Erythroblast (primary cell): ENCODE measurements at places on chromosomes 12 and 14.

DNA sequence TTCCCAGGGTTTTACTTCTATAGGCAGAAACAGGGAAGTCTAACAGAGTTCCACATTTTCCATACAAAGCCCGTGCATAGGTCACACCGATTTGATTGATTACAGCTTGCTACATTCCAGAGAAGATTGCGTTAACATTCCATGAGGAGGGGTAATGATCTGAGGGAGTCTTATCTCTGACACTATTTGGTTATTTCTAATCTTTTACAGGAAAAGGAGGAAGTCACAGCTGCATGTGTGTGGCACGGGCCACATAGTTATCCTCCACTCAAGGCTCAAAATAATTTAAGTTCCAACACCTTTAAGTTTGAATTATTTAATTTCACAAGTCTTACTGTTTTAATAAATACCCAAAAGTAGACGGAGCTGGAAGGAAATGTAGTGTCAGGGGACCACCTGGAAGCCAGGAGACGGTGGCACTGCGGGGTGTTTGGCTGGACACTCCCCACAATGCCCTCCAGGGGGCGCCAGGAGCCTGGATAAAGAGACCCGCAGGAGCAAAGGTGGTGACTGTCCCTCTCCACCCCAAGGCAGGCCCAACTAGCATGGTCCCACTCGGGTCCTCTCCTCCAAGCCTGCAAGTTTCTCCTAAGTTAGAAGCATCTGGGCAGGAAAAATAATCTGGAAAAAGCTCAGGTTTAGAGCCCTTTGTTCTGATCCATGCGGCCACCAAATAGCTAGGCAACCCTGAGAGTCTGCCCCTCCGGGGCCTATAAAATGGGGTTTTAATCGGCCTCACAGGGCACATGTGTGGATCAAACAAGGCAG lies 20.2 kb downstream of the KRT8 start:
- peak; percentile 61 for DNase-seq

GRCh38 chr14:101129521-101130167 lies 226.1 kb upstream of the RTL1 start:
- DNase-seq: no peak

- DNase-seq: peak; percentile 43
Measured at GRCh38 chr14:36818794-36819384, 157.2 kb downstream of the PAX9 start.

GRCh38 chr12:68115281-68115680 lies 44.3 kb downstream of the IFNG start:
- no peak for DNase-seq
